ENCODE measurements at places on chromosomes 16 and 17.

- no peak for DNase-seq
Measured at GRCh38 chr16:81945665-81946064, 65.6 kb downstream of the SDR42E1 start.

DNA sequence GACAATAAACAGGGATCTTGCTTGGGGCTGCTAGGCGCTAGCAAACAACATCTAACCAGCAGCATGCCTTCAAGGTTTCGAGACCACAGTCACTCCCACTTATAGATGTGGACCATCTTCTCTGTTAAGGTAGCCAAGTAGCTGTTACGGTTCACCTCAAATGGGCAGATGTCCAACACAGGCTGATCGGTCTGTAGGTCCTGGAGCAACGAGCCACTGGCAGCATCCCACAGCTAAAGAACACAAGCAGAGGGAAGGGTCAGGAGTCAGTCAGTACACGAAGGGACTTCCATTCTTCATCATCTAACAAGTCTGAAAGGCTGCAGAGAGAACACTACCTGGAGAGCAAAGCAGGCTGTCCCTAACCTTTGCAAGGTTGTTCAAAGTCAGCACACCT lies 16.9 kb upstream of the GLG1 start:
- DNase-seq = no peak

DNA sequence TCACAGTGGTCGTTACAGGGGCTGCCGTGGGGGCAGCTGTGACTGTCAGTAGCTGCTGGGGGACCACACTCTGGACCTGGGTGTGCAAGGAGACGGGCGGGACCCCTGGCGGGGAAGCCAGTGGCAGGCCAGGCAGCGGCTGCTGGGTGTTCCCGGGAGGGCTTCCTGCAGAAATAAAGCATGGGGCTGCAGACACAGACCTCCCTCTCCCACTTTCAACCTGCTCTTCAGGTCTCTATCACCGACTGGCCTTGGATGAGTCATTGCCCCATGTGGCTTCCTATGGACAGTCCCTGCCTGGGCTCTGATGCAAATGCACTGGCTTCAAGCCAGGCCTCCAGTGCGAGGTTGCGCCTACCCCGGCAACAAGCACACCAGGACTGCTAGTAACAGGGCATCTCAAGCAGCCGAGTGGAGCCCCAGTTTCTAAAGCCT lies 17.2 kb downstream of the SREBF1 start:
- DNase-seq = peak; percentile 64

DNA sequence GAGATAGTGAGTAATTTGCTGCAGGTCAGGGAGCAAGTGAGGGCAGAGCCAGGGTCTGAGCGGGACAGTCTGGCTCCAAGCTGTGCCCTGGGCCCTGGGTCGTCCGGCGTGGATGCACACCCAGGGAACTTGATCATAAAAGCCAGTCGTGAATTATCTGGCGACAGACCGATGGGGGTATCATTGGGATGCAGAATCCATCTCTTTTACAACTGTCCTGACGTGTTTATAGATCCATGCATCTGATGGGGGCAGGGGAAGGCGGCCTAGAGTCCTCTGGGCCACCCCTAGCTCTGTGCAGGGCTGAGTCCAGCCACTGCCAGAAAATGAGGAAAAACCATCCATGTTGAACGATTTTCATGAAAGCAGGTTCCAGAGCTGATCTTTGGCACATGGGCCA lies 332.8 kb downstream of the C16orf95 start:
- DNase-seq = no peak

DNA sequence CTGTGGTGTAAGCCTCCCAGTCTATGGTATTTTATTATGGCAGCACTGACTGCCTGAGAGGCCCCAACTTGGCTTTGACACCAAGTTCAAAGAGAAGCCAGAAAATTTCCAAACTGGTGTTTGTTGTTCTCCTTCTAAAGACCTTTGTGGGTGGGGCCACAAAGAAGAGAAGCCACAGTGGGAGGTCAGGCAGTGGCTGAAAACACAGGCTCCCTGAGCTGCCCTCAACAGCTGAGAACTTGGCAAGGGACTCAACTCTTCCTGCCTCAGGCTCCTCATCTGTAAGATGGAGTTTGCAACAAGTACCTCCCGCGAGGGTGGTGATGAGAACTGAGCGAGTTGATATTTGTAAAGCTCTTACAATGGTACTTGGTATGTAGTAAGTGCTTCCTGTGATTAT lies 18.2 kb downstream of the CES5A start:
- DNase-seq = no peak

GRCh38 chr17:76918811-76919210 lies 50.6 kb downstream of the MGAT5B start:
- DNase-seq = peak; percentile 15

DNA sequence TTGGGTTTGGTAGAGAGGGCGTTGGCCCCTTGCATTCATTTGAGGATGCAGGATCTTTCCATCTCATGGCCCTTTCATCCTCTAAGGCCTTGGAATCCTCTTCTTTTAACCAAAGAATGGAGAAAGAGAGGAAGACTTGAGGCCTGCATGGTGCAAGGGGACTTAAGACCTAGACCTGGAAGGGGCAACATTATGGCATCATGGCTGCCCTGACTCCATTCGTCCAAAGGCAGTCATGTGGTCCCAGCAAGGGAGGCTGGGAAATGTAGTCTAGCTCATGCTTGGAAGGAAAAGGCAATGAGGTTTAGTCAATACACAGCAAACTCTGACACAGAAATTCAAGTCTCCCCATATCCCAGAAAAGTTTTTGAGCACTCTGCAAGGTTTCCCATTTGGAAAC lies 30.7 kb upstream of the CDRT4 start:
- DNase-seq = no peak

GRCh38 chr17:2057175-2057759 lies 2.4 kb downstream of the HIC1 start:
- no peak for DNase-seq

GRCh38 chr16:27236635-27237218 lies 31.8 kb downstream of the NSMCE1 start:
- no peak for DNase-seq

GRCh38 chr17:63450551-63450950 lies 4.4 kb upstream of the CYB561 start:
- no peak for DNase-seq

DNA sequence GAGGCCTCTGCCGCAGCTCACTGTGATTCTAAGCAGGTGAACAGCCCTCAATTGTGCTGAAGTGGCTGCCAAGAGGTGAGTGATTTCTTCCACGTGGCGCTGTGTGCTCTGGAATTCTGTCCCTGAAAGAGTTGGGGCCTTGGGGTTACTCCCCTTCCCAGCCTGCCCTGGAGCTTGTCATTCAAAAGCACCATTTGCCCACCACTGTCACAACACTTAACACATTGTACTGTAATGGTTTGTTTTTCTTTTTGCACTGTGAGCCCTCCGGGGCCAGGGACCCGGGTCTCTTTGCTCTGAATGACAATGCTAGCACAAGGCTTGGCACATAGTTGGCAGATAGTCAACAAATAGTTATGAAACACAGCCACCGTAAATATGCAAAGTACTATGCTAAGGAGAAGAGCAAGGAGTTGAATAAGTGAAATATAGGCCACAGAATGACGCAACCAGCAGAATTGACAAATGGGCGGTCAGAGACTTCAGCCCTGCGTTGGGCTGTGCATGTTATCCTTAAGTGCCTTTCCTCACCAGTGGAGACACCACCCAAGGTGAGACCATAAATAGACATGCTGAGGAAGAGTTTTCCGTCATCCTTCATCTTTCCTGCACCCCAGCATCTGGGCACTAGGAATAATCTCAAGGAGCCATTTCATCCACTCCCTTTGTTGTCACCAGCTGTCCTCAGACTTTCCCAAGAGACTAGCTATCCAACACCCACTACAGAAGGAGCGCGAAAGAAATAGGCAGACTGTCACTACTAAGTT lies 112.0 kb upstream of the DNAH9 start:
- no peak for DNase-seq

DNA sequence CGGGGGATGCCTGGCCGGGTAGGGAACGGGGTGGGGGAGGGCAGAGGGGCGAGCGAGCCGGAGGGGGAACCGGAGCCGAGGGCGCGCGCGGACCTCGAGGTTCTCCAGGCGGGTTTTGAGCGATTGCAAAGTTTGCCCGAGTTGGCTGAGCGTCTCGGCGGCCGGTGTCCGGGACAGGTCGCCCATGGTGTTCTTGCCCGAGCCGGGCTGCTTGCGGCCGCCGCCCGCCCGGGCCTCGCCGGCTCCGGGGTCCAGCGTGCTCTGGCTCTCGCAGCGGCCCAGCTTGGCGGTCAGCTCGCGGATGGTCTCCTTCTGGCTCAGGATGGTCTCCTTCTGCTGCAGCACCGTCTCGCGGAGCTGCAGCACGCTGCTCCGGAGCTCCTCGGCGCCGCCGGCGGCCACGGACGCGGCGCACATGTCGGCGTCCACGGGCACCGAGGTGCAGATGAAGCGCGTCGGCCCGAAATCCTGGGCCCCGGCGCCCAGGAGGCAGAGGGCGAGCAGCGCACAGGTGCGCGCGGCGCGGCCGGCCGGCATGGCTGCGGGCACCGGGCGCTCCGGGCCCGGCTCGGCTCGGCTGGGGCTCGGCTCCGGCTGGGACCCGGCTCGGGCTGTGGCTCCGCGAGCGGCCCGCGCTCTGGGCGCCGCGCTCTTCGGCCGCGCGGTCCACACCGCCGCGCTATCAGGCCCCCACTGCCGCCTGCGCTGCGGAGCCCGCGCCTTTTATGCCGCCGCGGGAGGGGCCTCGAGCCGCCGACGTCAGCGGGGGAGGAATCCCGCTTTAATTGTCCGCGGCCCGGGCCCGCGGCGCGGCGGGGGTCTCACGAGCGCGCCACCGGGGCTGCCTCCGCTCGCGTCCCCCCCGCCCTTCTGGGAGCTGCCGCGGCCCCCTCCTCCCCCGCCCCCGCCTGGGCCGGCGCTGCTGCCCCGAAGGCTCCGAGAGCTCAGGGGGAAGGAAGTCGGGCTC lies at the start of gene NPTX1:
Gene NPTX1 (minus strand): TSS at position 698 of the 967 bp plus-strand sequence. CDS start 161 bp downstream, at position 537.
- no peak for DNase-seq

- DNase-seq = no peak
Measured at GRCh38 chr17:45851873-45852272, 7.2 kb downstream of the SPPL2C start.

DNA sequence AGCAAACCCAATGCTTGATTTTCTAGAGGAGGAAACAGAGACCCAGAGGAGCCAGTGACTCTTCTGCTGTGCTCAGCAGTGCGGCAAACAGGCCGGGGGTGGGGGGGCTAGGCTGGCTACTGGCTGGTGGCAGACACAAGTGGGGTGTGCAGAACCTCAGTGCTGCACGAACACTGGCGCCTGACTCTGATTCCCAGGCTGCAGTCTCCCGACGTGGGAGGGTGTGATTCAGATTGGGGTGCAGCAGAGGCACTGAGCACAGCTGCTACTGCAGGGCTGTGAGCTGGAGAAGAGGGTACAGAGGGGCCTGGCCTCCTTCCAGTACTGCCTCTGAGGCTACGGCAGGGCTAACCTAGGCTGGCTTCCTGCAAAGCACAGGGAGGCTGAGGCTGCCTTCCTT lies 8.1 kb downstream of the RPL19 start:
- DNase-seq = peak; percentile 49

DNA sequence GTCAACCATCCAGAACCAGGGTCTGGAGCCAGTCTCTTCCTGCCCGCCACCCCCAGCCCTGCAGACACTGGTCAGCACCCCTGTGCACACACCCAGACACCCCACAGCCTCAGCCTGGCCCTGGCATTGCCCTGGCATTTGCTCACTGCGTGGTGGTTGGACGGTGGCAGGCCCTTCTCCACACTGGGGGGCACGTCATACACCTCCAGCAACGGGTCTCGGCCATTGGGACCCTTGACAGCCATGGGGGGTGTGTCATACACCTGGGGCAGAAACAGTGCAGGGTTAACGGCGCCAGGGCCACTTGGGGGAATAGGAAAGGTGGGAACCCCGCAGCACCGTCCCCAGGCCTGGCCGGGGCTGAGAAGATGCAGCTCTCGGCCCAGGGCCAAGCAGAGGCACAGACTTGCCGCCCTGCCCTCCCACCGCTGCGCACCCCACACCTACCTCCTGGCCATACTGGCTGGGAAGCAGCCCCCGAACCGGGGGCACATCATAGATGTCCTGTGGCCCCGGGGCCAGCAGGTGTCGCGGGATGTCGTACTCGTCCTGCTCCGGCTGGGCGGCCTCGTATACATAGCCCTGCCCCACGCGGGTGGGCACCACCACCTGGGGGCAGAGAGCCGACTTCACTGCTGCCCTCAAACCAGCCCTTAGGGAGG lies 14.6 kb downstream of the BCAR1 start:
- no peak for DNase-seq

DNA sequence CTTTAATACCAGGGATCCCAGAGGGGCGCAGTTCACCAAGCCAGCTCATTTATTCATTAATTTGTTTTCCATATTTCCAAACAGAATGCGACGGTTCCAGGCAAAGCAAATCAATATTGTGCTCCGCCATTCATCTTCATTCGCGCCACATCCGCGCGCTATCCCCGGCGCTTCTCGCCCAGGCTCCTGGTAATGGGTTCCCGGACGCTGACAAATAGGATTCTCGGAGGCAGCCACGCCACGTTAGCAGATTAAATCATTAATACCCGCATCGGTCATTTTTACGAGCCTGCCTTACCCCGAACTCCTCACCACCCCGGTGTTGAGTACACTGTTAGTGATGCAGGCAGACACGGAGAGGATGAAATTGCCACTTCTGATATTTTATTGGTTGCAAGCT lies 26.0 kb upstream of the C16orf82 start:
- no peak for DNase-seq

- no peak for DNase-seq
Measured at GRCh38 chr17:33366960-33367359, 73.9 kb upstream of the ASIC2 start.

GRCh38 chr16:51971184-51971583 lies 575.8 kb downstream of the TOX3 start:
- no peak for DNase-seq

DNA sequence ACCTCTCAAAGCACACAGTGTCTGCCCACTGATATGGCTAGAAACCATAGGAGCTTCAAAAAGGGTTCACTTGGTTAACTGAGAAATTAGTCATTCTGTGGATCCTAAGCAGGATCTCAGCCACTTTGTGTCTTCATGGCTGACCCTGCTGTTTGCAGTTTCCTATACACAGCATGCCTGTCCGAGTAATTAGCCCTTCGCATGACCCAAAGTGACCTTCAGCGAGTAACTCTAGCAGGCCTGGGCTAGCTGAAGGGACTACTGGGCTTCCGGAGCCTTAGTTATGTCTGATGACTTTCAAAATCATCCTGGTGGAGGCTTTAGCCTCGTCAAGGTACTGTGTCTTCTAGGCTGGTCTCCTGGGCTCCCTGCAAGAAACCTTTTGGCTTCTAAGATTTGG lies 28.9 kb upstream of the FBXW10B start:
- DNase-seq = no peak

DNA sequence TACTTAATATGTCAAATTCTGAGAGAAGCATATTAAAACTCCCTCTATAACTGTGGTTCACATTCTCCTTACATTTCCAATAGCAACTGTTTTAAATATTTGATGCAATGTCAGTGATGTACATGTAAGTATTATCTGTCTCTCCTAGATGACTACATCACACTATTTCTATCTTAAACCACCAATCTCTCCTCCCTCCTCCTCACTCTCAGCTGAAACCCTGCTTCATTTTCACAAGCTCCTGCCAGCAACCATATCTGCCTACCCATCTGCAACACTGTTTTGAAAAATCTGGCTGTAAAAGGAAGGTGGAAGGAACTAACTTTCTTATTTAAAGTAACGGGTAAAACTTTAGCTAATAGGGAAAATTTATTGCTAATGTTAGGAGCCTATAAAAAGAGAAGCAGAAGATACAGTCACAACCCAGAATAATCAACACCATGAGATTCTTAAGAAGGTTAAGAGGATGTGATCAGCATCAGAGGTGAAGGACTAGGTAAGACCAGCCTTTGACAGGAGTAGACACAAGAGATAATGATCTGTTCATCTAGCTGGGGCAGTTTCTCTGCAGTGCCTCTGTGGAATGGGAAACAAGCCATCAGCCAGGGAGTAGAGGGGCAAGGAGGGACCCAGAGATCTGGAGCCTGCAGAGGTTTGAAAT lies 31.0 kb downstream of the MYH10 start:
- DNase-seq = peak; percentile 10

- DNase-seq = no peak
Measured at GRCh38 chr17:83009414-83010205, 69.8 kb upstream of the METRNL start.
